ENCODE measurements at places on chromosomes 3 and 15. TPM values are rescaled to one million over a fixed set of nuclear protein-coding genes. Genes with fewer than 3 reads are reported as not detected.

DNA sequence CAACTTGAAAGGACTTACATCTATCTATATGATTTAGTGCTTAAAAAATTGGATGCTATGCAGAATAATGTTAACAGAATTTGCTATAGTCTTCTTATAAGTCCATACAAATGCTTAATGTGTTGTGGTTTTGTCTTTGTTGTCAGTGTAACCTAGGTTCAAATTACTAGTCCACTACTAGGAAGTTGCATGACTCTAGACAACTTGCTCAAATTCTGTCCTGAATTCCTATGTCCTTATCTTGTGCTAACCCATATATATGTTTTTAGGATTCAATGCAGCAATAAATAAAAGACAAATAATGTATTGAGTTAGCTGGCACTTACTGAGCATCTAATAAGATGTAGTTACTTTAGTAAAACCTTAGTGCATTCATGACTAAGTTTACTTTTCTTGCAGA, 276.5 kb upstream of the KCNMB2 start:
- H3K4me3 ChIP-seq: no peak overlapping the region
- no peak overlapping the region for H3K27ac ChIP-seq
- no peak for DNase-seq
- H3K4me1 ChIP-seq: no peaks in the 10 kb centered on the region
- H3K36me3 ChIP-seq: no peaks in the 10 kb centered on the region
- H3K27me3 ChIP-seq: no peaks in the 10 kb centered on the region

DNA sequence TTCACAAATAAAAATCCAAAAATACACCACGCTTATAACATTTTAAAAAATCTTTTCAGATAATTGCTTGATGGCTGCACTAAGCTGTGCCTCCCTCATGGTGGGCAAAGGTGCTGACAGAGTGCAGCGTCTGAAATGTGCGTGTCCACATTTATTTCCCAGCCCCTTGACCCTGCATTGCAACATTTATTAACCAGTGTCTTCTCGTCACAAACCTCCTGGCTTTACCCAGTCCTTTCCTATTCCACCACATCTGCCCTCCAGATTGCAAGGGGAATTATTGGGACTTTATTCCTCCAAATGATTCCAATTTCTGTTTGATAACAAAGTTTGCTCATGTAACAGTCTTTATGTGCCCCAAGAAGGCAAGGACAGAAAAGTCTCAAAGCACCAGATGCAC, 5.5 kb downstream of the RASGRP1 start:
- peaks cover 4% of the 10 kb centered on the region for H3K27me3 ChIP-seq
- H3K4me1 ChIP-seq: peaks cover 3% of the 10 kb centered on the region
- H3K36me3 ChIP-seq: no peaks in the 10 kb centered on the region
- DNase-seq: no peak

DNA sequence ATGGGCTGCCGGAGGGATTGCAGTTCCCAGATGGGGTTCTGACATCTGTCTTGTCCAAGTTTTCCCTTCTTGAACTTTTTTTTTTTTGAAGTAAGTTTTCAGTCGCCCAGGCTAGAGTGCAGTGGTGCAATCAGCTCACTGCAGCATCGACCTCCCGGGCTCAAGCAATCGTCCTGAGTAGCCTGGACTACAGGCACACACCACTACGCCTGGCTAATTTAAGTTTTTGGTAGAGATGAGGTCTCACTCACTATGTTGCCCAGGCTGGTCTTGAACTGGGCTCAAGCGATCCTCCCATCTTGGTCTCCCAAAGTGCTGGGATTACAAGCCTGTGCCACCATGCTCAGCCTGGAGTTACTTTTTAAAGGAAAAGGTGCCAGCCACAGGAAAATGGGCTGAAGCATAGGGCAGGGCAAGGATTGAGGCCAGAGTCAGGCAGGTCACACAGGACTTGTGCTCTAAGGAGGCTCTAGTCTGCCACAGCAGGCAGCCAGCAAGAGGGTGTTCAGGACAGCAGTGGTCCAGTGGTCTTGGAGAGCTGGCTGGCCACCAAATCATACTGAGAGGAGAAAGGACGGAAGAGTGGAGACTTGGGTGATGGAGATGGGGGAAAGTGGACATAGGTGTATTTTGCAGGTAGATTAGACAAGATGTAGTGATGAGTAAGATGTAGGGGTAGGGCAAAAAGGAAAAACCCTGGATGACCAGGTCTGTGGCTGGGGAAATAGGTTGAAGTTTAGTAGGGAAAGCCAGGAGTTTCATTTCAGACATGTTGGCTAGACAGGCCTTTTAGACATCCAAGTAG, 6.0 kb upstream of the PODXL2 start:
- peaks cover 18% of the 10 kb centered on the region for H3K36me3 ChIP-seq
- H3K27ac ChIP-seq: no peak overlapping the region
- H3K27me3 ChIP-seq: no peaks in the 10 kb centered on the region
- no peak overlapping the region for H3K4me3 ChIP-seq

GRCh38 chr3:123651449-123652341, 66.8 kb upstream of the HACD2 start:
- no peaks in the 10 kb centered on the region for H3K36me3 ChIP-seq
- no peaks in the 10 kb centered on the region for H3K27me3 ChIP-seq
- H3K27ac ChIP-seq: no peak overlapping the region
- no peak for DNase-seq
- H3K4me1 ChIP-seq: peaks cover 13% of the 10 kb centered on the region

GRCh38 chr3:182241766-182242488, 530.2 kb downstream of the SOX2 start:
- no peaks in the 10 kb centered on the region for H3K4me1 ChIP-seq
- no peak overlapping the region for H3K4me3 ChIP-seq
- no peaks in the 10 kb centered on the region for H3K36me3 ChIP-seq
- H3K27me3 ChIP-seq: no peaks in the 10 kb centered on the region

DNA sequence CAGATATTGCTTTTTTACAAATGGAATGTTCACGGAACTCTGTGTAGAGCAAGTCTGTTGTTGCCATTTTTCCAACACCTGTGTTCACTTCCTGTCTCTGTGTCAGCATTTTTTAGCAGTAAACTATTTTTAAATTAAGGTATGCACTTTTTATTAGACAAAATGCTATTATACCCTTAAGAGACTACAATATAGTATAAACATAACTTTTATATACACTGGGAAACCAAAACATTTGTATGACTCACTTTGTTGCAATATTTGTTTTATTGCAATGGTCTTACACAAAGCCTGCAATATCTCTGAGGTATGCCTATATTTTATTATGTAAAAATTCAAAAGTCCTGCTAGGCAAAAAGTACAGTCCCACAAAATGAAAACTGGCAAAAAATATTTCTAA, 39.8 kb upstream of the FGF7 start:
- no peak for DNase-seq
- H3K4me1 ChIP-seq: no peaks in the 10 kb centered on the region
- no peaks in the 10 kb centered on the region for H3K27me3 ChIP-seq
- no peak overlapping the region for H3K4me3 ChIP-seq
- no peaks in the 10 kb centered on the region for H3K36me3 ChIP-seq

DNA sequence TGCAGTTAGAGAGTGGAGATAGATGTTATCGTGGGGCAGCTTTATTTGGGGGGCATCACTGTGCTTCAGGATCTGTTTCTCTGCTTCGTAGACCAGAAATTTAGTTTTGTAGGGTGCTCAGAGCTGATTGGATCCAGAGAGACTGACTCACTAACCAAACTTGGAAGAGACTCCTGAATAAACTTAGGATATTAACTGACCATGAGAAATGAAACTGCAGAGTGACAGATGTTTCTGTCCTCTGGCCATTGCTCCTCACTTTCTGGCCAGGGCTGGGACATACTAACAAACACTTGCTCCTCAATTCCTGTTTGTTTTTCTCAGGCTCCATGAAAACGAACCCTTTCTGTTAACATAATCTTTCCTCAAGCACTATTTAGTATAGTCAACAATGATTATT, 4.3 kb downstream of the ZNF592 start:
- no peaks in the 10 kb centered on the region for H3K27me3 ChIP-seq
- DNase-seq: no peak
- no peak overlapping the region for H3K27ac ChIP-seq
- peaks cover 23% of the 10 kb centered on the region for H3K4me1 ChIP-seq
- H3K36me3 ChIP-seq: no peaks in the 10 kb centered on the region

- peak overlapping the region; percentile 96 for H3K27ac ChIP-seq
- no peak overlapping the region for H3K4me3 ChIP-seq
- no peak for DNase-seq
- no peaks in the 10 kb centered on the region for H3K27me3 ChIP-seq
These were observed 5.2 kb downstream of the SNX1 start for GRCh38 chr15:64100958-64101357.

- H3K27ac ChIP-seq: no peak overlapping the region
- H3K4me1 ChIP-seq: peaks cover 33% of the 10 kb centered on the region
- no peak overlapping the region for H3K4me3 ChIP-seq
These were observed 51.1 kb upstream of the PLXNA1 start for GRCh38 chr3:126931806-126932187.

DNA sequence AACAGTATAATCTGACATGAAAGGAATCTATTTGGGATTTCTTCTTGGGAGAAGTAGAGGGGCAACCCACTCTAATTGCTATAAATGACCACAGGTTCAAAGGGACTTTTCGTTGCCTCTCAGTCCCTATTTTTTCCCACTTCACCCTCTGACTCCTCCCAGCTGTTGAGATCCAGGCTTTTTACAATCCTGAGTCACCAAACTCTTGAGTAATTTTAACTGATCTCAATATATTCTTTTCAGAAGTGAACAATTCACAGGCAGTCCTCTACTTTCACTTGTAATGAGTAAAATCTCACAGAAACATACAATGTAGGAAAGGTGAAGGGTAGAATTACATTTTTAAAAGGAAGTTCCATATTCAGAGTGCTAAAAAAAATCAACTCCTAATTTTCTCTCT, 44.6 kb downstream of the EIF4E3 start:
- H3K4me1 ChIP-seq: peaks cover 35% of the 10 kb centered on the region
- H3K4me3 ChIP-seq: no peak overlapping the region
- H3K27ac ChIP-seq: peak overlapping the region; percentile 51

- H3K27ac ChIP-seq: no peak overlapping the region
- H3K4me1 ChIP-seq: peaks cover 8% of the 10 kb centered on the region
- no peaks in the 10 kb centered on the region for H3K36me3 ChIP-seq
- peak; percentile 42 for DNase-seq
These were observed 315.9 kb downstream of the FEZF2 start for GRCh38 chr3:62057339-62058047.

GRCh38 chr15:56813995-56814394, 80.7 kb upstream of the ZNF280D start:
- H3K27me3 ChIP-seq: no peaks in the 10 kb centered on the region
- no peaks in the 10 kb centered on the region for H3K36me3 ChIP-seq
- H3K27ac ChIP-seq: no peak overlapping the region
- no peak for DNase-seq

DNA sequence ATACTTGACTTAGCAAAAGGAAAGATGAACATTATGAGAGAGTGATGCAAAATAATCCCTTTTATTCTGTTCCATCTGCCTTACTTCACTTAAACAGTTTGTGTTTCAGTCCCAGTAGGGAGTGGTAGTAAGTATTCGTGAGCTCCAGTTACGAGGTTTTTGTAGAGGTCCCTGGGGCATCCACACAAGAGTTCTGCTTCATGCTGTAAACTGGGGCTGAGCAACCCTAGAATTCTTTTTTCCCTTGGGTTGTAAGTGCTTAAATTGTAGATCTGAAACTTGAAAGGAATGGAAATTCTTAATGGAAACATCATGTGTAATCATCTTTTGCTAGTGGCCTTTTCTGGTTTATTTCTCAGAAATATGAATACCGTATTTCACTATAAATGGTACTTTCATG, 79.5 kb downstream of the SEMA6D start:
- no peaks in the 10 kb centered on the region for H3K27me3 ChIP-seq
- H3K36me3 ChIP-seq: no peaks in the 10 kb centered on the region
- no peak overlapping the region for H3K27ac ChIP-seq

GRCh38 chr3:124621498-124621897, 108.8 kb upstream of the UMPS start:
- DNase-seq: no peak
- no peaks in the 10 kb centered on the region for H3K27me3 ChIP-seq
- no peak overlapping the region for H3K4me3 ChIP-seq
- no peak overlapping the region for H3K27ac ChIP-seq

- no peak overlapping the region for H3K4me3 ChIP-seq
- H3K36me3 ChIP-seq: no peaks in the 10 kb centered on the region
- H3K27me3 ChIP-seq: no peaks in the 10 kb centered on the region
- no peaks in the 10 kb centered on the region for H3K4me1 ChIP-seq
- H3K27ac ChIP-seq: no peak overlapping the region
These were observed 745.9 kb downstream of the ZBBX start for GRCh38 chr3:166634091-166634746.

- peaks cover 18% of the 10 kb centered on the region for H3K4me1 ChIP-seq
- peak; percentile 14 for DNase-seq
- H3K27ac ChIP-seq: no peak overlapping the region
- no peaks in the 10 kb centered on the region for H3K36me3 ChIP-seq
These were observed 621 bp downstream of the RGMA start for GRCh38 chr15:93088200-93088980.

DNA sequence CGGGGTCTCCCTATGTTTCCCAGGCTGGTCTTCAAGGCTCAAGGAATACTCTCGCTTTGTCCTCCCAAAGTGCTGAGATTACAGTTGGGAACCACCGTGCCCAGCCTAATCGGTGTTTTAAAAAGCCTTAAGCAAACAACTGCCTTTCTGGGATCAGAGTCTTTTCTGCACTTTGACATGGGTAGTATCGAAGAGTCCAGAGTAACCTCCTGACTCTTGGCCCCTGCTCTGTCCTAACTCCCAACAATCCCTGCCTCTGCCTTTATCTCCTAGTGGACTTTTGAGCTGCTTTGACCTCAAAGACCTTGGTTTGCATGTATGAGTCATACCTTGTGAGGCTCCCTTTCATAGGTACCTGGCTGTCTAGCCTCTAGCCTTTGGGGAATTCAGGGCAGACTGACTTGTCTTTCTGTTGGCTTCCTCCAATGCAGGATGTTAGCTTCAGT, 21.0 kb upstream of the HACD2 start:
- H3K4me3 ChIP-seq: no peak overlapping the region
- no peaks in the 10 kb centered on the region for H3K4me1 ChIP-seq
- H3K27ac ChIP-seq: no peak overlapping the region
- no peaks in the 10 kb centered on the region for H3K36me3 ChIP-seq
- H3K27me3 ChIP-seq: no peaks in the 10 kb centered on the region

GRCh38 chr3:172711454-172711795, 558 bp upstream of the NCEH1 start:
- H3K36me3 ChIP-seq: no peaks in the 10 kb centered on the region
- no peak for DNase-seq
- H3K4me1 ChIP-seq: peaks cover 7% of the 10 kb centered on the region
- H3K27me3 ChIP-seq: no peaks in the 10 kb centered on the region

- H3K27me3 ChIP-seq: no peaks in the 10 kb centered on the region
- no peak overlapping the region for H3K27ac ChIP-seq
- no peaks in the 10 kb centered on the region for H3K4me1 ChIP-seq
- DNase-seq: peak; percentile 47
- no peaks in the 10 kb centered on the region for H3K36me3 ChIP-seq
- no peak overlapping the region for H3K4me3 ChIP-seq
These were observed 39.6 kb upstream of the FAM98B start for GRCh38 chr15:38414357-38414756.

SOX2 gene
- not detected for total RNA-seq

GABRR3 gene
- total RNA-seq: not detected

GOLGA6A gene
- 0.54 TPM for total RNA-seq

SCAANT1 gene
- total RNA-seq: not detected

BUB1B gene
- total RNA-seq: 2.1 TPM

ISLR gene
- 151 TPM for total RNA-seq

CCDC51 gene
- total RNA-seq: 15.4 TPM

CYP8B1 gene
- total RNA-seq: not detected

NRROS gene
- total RNA-seq: 1.5 TPM

UROC1 gene
- total RNA-seq: not detected

CYP19A1 gene
- total RNA-seq: 3.8 TPM

AP3B2 gene
- 2.1 TPM for total RNA-seq

ZNF860 gene
- total RNA-seq: 1.3 TPM

Measured in thyroid gland (tissue), 4 donors.